NCI-H1930 (cell line): ENCODE measurements at places on chromosomes 12 and 14.

- DNase-seq = no peak
These were observed 2.5 kb upstream of the SERPINA10 start for GRCh38 chr14:94295360-94296180.

GRCh38 chr12:104958805-104959334, 780 bp upstream of the SLC41A2 start:
- no peak for DNase-seq

DNA sequence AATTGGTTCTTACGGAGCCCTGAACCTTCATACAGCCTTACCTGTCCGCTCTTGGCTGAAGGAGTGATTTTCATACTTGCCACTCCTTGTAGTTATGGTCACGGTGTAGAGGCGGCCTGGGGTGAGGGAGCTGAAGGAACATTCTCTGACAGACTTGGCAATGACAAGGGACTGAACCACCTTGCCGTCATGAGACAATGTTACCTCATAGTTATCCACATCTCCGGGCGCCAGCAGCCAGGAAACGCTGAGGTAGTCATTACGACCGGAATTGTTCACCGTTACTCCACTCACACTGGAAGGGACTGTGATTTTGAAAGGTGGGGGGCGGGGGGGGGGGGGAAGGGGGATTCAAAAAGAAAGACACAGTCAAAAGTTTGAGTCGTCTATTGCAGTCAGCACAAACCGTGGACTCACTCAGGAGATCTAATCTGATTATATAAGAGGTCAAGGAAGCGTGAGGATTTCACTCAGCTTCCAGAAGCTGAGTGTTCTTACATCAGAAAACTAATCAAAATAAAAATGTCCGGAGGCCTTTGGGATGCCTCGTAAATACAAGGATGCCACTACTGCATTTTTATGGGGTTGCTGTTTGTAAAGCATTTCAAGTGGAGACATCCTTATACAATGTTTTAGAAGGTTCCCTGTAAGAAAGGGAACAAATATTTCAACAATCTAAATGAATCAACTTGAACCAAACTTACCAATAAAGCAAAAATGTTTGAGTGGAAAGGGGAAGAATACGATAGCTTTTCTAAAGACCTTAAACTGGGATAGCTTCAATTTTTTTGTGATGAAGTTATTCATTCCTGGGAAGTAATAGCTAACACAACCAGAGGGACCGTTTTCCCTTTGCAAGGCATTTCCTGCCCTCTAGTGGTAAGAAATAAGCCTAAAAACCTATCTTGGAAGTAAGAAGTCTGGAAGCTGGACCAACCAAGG, 60.6 kb downstream of the PTPRB start:
- DNase-seq = peak; percentile 61

DNA sequence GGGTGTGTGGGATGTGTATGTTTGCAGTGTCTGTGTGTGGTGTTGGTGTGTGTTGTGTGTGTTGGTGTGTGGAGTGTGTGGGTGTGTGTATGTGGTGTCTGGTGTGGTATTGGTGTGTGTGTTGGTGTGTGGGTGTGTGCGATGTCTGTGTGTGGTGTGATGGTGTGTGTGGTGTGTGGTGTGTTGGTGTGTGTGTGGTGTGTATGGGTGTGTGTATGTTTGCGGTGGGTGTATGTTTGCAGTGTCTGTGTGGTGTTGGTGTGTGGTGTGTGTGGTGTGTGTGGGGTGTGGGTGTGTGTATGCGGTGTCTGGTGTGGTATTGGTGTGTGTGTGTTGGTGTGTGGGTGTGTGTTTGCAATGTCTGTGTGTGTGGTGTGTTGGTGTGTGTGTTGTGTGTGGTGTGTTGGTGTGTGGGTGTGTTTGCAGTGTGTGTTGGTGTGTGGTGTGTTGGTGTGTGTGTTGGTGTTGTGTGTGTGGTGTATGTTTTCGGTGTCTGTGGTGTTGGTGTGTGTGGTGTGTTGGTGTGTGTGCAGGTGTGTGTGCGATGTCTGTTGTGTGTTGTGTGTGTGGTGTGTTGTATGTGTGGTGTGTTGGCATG, 15.7 kb downstream of the MLXIP start:
- DNase-seq = no peak

DNA sequence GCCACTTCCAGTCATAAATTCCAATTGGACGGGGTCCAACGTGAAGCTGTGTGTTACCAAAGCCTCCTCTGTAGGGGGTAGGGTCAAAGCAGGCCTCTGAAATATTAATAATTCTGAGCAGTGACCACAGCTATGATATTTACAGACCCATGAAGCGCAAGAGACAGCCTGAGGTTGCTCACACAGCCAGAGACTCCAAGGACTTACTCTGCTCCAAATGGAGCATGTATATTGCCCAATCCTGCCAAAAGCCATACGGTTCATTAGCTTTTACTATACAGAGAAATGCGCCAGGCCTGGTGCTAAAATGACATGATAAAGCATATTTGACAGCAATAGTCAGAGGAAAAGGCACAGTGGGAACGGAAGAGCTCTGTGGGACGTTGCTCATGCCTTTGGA, 151.3 kb downstream of the PAH start:
- DNase-seq = no peak

- DNase-seq = no peak
These were observed 8.0 kb upstream of the SELPLG start for GRCh38 chr12:108641446-108642268.

DNA sequence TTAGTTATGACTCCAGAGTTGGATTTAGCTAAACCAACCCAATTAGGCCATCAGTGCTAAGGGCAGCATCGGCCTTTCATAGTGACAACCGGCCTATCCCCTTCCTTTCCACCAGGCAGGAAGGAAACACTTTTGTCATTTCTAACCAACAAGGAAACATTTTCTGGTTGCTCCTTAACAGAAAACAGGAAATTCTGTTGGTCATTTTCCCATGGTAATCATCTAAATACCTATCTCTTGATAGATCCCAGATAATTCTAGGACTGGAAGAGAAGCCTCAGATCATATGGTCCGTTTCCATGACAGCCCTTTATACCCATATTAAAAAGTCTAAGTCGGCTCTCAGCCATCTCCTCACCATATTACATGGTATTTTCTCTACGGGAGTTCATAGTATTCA, 79.2 kb upstream of the USP44 start:
- no peak for DNase-seq

DNA sequence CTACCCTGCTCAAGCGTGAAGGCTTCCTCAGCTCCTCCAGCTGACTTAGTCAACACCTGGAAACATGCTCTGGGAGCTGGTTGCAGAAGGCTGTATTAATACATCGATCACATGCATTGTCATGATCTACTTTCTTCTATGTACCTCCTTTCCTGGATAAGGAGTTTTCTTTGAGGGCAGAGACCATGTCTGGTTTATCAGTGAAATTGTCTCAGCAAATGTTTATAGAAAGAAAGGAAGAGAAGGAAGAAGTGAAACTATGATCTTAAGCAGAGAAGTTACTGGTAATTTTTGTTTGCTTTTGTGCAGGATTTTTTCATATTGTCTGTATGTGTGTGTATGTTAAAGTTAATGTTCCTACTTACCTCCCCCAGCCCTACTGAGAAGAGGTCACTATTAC, 4.5 kb downstream of the DYRK4 start:
- no peak for DNase-seq

DNA sequence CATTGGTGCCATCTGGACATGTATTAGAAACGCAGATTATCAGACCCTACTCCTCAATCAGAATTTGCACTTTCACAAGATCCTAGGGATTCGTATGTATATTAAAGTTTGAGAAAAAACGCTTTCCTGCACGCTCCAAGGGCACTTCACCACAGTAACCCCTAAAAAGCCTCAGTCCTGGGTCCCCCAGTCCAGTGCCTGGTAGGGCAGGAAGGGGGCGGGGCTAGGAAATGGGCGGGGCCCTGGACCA, 369 bp downstream of the DEPDC4 start:
- no peak for DNase-seq
